ENCODE measurements at places on chromosomes 6 and 20. TPM values are rescaled to one million over a fixed set of nuclear protein-coding genes. Genes with fewer than 3 reads are reported as not detected.

The NDUFAF5 gene
- total RNA-seq = 34.9 TPM

The NXT1 gene
- total RNA-seq = 34.1 TPM

The GPSM3 gene
- 0.67 TPM for total RNA-seq

The MUCL3 gene
- not detected for total RNA-seq

The PCK1 gene
- total RNA-seq = 0.42 TPM

DNA sequence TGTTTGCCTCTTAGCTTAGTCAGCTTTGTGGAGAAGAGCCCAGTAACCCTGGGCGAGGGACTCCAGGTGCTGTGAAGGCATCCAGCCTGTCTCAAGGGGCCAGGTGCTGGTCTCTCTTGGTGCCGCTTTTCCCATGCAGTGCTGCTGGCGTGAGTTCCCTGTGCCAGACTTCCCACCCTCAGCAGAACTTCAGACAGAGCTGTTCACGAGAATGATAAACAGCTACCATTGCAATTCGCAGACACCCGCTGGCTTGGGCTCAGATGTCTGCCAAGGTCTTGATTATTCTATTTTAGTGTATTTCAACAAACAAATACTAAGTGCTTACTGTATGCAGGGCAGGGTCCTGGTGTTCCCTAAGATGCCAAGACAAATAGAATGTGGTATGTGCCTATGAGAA lies 57.7 kb downstream of the RNF217 start:
- DNase-seq = no peak

- DNase-seq = no peak
Observed at GRCh38 chr6:169045486-169045885, 208.2 kb downstream of the THBS2 start.

- DNase-seq = no peak
Observed at GRCh38 chr20:54486585-54486984, 11.2 kb downstream of the DOK5 start.

GRCh38 chr20:46774236-46774635 lies 64.8 kb downstream of the SLC2A10 start:
- DNase-seq = no peak

- no peak for DNase-seq
Observed at GRCh38 chr6:168525926-168526630, 85.1 kb downstream of the SMOC2 start.

DNA sequence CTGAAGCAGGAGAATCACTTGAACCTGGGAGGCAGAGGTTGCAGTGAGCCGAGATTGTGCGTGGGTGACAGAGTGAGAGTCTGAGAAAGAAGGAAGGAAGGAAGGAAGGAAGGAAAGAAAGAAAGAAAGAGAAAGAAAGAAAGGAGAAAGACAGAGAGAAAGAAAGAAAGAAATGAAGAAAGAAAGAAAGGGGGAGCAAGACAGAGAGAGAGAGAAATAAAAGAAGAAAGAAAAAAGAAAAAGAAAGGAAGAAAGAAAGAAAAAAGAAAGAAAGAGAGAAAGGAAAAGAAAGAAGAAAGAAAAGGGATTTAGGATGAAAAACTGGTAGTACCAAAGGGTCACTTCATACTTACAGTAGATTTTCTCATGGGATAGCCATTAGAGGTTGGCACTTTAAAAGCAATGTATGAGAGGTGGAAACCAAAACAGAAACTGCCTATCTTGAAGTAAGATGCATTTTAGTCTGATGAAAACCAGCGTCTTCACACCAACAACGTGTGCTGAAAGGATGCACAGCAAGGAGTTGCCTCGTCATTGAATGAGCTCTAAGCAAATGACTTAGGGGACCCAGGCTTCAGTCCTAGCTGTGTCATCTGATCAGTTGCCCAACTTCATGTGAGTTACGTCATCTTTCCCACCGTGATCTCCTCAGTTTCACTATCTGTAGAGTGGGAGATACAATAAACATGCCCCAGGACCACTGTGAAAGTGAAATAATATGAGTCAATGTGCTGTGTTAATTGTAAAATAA lies 133.9 kb upstream of the NEDD9 start:
- no peak for DNase-seq

GRCh38 chr20:4243071-4243470 lies 227.7 kb upstream of the RNF24 start:
- no peak for DNase-seq

Measured in Caco-2 (cell line).